GM23248 (cell line): ENCODE measurements at places on chromosomes 1 and 21.

DNA sequence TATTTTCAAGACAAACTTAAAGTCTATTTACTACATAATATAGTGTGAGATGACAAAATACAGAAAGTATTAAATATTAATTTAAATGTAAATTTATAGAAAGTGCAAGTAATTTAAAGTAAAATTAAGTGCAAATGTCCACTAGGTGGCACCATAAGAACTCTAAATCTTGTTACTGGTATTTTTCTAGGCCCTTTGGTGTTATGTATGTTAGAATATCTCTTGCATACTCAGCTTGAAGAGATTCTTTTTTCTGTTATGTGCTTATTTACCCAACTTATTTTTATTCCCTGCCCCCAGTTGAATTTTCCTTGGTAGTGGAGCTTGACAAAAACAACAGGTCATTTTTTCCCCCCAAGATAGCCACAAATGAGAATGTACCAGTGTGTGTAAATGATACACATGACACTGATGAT, 71.5 kb downstream of the RPS6KC1 start:
- DNase-seq: peak; percentile 70

DNA sequence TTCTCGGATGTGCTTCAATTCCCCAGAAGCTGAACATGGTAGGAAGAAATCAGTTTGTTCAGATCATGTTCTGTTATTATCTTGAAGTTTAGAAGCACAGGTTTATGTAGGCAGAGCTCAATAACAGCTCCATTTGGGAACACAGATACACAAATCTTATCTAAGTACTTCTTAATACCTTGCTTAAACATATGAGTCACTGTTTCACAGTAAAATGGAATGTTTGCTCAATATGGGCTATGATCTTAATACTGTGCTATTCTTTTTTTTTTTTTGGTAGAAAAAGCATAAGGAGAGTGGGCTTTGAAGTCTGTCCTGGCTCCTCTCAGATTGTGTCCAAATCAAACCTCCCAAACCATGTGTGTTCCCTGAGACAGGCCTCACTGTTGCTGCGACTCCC, 13.4 kb downstream of the PROK1 start:
- peak; percentile 65 for DNase-seq

GRCh38 chr1:215543191-215543606, 23.9 kb upstream of the KCTD3 start:
- DNase-seq: peak; percentile 82

DNA sequence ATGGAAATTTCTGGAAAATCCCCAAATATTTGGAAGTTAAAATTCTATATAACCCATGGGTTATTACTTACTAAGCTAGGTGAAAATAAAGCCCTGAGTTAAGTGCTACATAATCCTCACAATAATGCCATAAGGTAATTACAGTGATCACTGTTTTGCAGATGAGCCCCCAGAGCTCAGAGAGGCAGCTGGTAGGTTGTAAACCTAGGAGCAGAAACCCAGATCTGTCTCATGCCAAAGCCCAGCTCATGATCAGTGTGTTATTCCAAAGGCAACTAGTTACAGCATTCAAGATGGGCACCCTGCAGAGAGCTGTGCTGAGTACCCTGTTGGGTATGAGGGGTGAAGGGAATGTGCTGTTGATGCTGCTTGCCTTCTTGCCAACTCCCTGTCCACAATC, 10.8 kb upstream of the MYOG start:
- DNase-seq: no peak

GRCh38 chr1:18511149-18511873, 30.6 kb downstream of the KLHDC7A start:
- DNase-seq: no peak

DNA sequence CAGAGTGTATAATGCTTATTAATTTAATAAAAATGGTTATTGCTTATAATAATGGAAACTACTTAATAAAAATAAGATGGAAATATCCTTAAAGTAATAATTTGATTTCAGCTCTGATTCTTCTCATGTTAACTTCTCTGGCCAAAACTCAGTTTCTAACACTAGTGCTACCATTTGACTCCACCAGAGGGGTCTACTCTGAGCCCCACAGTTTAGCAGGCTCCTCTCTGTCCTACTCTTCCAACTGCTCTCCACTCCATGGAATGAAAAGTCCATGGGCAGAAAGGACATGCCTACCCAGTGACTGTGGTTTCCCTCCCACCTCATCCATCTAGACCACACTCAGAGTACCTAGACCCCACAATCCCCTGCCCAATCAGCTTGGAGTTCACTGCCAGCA, 489.1 kb upstream of the CAMK1G start:
- no peak for DNase-seq

DNA sequence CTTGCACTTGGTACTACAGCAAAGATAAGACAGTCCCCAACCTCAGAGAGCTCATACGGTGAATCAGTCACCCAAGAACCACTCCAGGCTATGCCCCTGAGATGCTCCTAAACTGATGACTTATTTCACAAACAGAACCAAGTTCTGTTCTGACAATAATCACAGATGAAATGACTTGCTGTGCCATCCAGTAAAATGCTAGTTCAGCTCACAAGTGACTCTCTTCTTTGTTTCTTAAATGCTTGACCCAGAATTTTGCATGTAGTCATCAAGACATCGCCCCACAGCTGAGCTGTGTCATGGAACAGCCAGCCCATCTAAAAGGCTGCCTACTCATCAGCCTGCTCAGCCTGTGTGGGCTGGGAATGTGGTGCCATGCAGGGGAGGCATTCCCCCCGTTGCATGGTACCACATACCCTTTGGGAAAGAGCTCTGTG, 6.1 kb upstream of the SLC19A2 start:
- peak; percentile 80 for DNase-seq

GRCh38 chr1:187762118-187762517, 933.4 kb downstream of the PLA2G4A start:
- no peak for DNase-seq
